ENCODE measurements at places on chromosomes 5 and 9. TPM values are rescaled to one million over a fixed set of nuclear protein-coding genes. Genes with fewer than 3 reads are reported as not detected.

GRCh38 chr5:174386306-174386705, 338.1 kb upstream of the MSX2 start:
- no peaks in the 10 kb centered on the region for H3K4me1 ChIP-seq
- DNase-seq, result no peak
- no peak overlapping the region for H3K27ac ChIP-seq
- peaks cover 11% of the 10 kb centered on the region for H3K27me3 ChIP-seq
- no peak overlapping the region for H3K4me3 ChIP-seq

DNA sequence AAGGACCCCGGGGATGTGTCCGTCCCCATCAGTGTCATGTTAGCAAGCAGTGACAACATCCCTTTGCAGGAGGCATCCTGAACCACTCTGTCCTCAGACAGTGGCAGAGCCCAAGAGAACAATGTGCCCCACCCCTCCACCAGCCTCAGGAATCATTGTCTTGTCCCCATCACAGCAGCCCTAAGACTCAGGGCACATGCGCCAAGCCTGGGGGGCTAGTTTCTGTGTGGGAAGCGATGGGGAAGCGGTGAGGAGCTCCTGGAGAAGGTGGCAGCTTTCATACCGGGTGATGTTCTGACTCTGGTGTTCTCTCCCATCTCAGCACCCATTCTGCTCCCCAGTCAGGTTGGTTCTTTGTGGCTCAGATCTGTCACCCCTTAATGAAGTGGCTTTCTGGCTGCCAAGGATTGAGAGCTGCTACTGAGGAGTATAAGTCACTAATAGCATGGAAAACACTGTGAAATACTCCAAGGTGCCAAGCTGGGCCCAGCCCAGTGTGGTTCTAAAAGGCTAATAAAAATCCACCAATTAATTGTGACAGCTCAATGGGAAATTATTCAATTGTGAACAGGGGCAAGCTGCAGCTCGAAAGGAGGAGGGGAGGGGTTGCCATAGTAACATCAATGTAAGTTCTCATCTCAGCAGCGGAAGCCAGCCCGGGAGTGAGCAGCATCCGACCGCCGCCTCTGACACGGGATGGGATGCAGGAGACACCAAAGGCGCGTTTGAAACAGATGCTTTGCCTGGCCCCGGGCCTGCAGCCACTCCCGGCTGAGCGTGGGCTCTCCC, 4.7 kb downstream of the QRFP start:
- H3K27ac ChIP-seq, result peak overlapping the region; percentile 65
- H3K36me3 ChIP-seq, result peaks cover 5% of the 10 kb centered on the region
- H3K4me1 ChIP-seq, result no peaks in the 10 kb centered on the region
- no peak overlapping the region for H3K4me3 ChIP-seq
- DNase-seq, result no peak
- H3K27me3 ChIP-seq, result no peaks in the 10 kb centered on the region

- peaks cover 11% of the 10 kb centered on the region for H3K36me3 ChIP-seq
- H3K4me3 ChIP-seq, result no peak overlapping the region
- DNase-seq, result no peak
- no peaks in the 10 kb centered on the region for H3K27me3 ChIP-seq
Observed at GRCh38 chr9:37926737-37927118, 22.8 kb upstream of the SLC25A51 start.

DNA sequence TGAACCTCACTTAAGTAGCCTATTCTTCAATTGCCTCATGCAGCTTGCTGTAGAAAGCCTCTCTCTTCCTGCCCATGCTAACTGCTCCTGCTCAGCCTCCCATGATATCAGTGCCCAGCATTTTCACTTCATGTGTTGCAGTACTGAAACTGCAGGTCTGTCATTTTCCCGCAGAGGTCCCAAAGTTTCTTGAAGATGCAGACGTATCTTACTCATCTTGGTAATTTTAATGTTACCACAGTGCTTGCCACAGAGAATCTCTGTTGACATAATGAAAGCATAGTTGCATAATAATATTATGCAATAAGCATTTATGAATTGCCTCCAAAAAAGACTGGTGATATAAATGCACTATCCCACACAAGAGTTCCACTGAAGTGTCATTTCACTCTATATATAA, 561.1 kb upstream of the DAP start:
- peaks cover 18% of the 10 kb centered on the region for H3K4me1 ChIP-seq
- H3K27me3 ChIP-seq, result no peaks in the 10 kb centered on the region
- DNase-seq, result no peak
- H3K4me3 ChIP-seq, result no peak overlapping the region
- no peak overlapping the region for H3K27ac ChIP-seq

DNA sequence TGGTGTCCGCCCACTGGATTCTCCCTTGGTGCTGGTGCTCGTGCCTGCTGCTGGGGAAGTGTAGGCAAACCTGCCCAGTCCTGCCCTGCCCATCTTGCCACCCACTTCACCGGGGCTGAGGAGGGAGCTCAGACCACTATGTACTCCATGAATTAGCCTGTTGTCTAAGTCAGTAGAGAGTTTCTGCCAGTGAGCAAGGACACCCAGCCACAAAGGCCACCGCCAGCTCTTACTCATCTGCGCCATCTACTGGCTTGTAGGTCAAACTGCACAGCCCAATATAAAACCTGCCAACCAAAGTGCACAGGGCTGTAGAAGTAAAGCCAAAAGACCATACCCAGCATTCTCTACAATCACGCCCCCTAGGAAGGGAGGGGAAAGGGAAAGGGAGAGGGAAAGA, 102.3 kb downstream of the GLIS3 start:
- no peak overlapping the region for H3K27ac ChIP-seq
- no peaks in the 10 kb centered on the region for H3K27me3 ChIP-seq
- H3K4me1 ChIP-seq, result peaks cover 1% of the 10 kb centered on the region
- peaks cover 63% of the 10 kb centered on the region for H3K36me3 ChIP-seq
- no peak for DNase-seq
- H3K4me3 ChIP-seq, result no peak overlapping the region

- no peaks in the 10 kb centered on the region for H3K27me3 ChIP-seq
- peaks cover 2% of the 10 kb centered on the region for H3K4me1 ChIP-seq
- H3K4me3 ChIP-seq, result no peak overlapping the region
- DNase-seq, result no peak
- no peak overlapping the region for H3K27ac ChIP-seq
- no peaks in the 10 kb centered on the region for H3K36me3 ChIP-seq
Observed at GRCh38 chr9:84708400-84708799, 38.9 kb downstream of the NTRK2 start.

GRCh38 chr9:84845956-84846900, 176.7 kb downstream of the NTRK2 start:
- no peaks in the 10 kb centered on the region for H3K36me3 ChIP-seq
- peaks cover 9% of the 10 kb centered on the region for H3K27me3 ChIP-seq
- H3K27ac ChIP-seq, result no peak overlapping the region
- DNase-seq, result no peak
- peaks cover 2% of the 10 kb centered on the region for H3K4me1 ChIP-seq

The ADAMTS6 gene
- total RNA-seq, result 13.0 TPM

- peaks cover 10% of the 10 kb centered on the region for H3K27me3 ChIP-seq
- no peak overlapping the region for H3K27ac ChIP-seq
- DNase-seq, result no peak
- H3K36me3 ChIP-seq, result no peaks in the 10 kb centered on the region
- no peak overlapping the region for H3K4me3 ChIP-seq
Observed at GRCh38 chr9:89502038-89502601, 4.2 kb upstream of the SEMA4D start.

The NRARP gene
- total RNA-seq, result 24.0 TPM

- H3K4me3 ChIP-seq, result no peak overlapping the region
- no peaks in the 10 kb centered on the region for H3K27me3 ChIP-seq
- DNase-seq, result no peak
- no peaks in the 10 kb centered on the region for H3K4me1 ChIP-seq
- no peaks in the 10 kb centered on the region for H3K36me3 ChIP-seq
Observed at GRCh38 chr5:156481741-156482140, 154.8 kb downstream of the SGCD start.

GRCh38 chr5:8829323-8830029, 716.4 kb downstream of the SEMA5A start:
- H3K36me3 ChIP-seq, result no peaks in the 10 kb centered on the region
- no peaks in the 10 kb centered on the region for H3K4me1 ChIP-seq
- no peaks in the 10 kb centered on the region for H3K27me3 ChIP-seq
- no peak overlapping the region for H3K4me3 ChIP-seq
- DNase-seq, result no peak

DNA sequence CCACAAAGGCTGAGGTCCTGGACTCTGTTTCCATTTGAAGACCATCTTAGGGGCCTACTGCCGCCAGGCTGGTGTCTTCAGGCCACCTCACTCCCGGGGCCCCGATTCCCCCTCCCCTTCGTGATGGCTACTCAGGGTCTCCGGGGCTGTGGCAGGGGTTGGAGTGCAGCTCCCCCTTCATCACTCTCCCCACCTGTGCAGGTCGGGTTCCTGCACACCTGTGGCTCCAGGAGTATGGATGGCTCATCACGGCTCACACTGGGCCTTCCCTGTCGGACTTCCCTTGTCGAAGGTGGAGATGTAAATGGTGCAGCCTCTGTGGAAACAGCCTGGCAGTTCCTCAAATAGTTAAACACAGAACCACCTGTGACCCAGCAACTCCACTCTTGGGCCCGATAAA, 11.9 kb downstream of the LCN9 start:
- H3K4me3 ChIP-seq, result no peak overlapping the region
- no peaks in the 10 kb centered on the region for H3K36me3 ChIP-seq
- H3K27me3 ChIP-seq, result peaks cover 7% of the 10 kb centered on the region

DNA sequence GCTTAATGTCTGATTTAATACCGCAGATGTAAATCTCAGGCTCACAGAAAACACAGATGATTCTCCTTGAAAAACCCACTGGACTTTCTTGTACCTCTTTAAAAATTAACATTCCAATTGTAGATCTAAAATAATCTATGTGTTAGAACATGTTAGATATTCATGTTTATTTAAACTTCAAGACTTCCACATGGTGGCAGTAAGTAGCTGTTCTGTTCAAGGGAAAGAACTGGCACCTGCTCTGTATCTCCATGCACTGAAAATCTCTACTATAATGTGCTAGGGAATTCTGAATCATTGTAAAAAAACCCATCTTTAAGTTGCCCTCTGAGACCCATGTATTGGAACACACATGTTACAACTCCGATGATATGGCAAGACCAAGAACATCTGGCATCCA, 366.9 kb downstream of the DMRTA1 start:
- H3K4me3 ChIP-seq, result no peak overlapping the region
- no peak overlapping the region for H3K27ac ChIP-seq
- no peaks in the 10 kb centered on the region for H3K27me3 ChIP-seq
- no peak for DNase-seq
- H3K36me3 ChIP-seq, result no peaks in the 10 kb centered on the region

The MLANA gene
- not detected for total RNA-seq

- no peaks in the 10 kb centered on the region for H3K27me3 ChIP-seq
- H3K4me3 ChIP-seq, result peak within 1 kb of the TSS; percentile 66
- no peaks in the 10 kb centered on the region for H3K4me1 ChIP-seq
- no peak for DNase-seq
- peaks cover 1% of the 10 kb centered on the region for H3K36me3 ChIP-seq
- peak within 1 kb of the TSS; percentile 88 for H3K27ac ChIP-seq
Observed at GRCh38 chr5:23507278-23507685, at the start of gene PRDM9. Gene PRDM9, plus strand, starts transcription at chr5:23507609. Its CDS starts 1,425 bp downstream, at chr5:23509034.

- no peak overlapping the region for H3K4me3 ChIP-seq
- peaks cover 22% of the 10 kb centered on the region for H3K4me1 ChIP-seq
- no peaks in the 10 kb centered on the region for H3K36me3 ChIP-seq
Observed at GRCh38 chr9:81716409-81716808, 27.1 kb upstream of the TLE1 start.

The MACROH2A1 gene
- total RNA-seq, result 319 TPM

DNA sequence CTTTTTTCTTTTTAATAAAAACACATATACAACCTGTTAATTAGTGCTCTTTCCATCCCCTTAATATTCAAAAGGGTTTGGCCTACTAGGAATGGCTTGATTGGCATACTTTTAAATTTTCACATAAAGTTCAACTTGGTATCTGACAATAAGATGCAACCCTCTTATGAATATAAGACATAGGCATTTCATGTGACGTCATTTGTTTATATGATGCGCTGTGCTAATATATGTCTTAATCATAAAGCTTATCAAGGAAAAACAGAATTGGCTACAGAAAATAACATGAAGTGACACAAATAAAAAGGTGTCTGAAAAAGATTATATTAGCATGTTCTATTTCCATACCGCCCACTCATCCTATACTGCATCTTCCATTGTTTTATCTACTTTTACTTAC, 1642.4 kb downstream of the EFNA5 start:
- peaks cover 5% of the 10 kb centered on the region for H3K36me3 ChIP-seq
- peaks cover 10% of the 10 kb centered on the region for H3K4me1 ChIP-seq
- no peak overlapping the region for H3K27ac ChIP-seq
- no peaks in the 10 kb centered on the region for H3K27me3 ChIP-seq

The LHX6 gene
- total RNA-seq, result 1.6 TPM

The ABLIM3 gene
- total RNA-seq, result 0.27 TPM
